ENCODE measurements at places on chromosomes 1 and 21.

DNA sequence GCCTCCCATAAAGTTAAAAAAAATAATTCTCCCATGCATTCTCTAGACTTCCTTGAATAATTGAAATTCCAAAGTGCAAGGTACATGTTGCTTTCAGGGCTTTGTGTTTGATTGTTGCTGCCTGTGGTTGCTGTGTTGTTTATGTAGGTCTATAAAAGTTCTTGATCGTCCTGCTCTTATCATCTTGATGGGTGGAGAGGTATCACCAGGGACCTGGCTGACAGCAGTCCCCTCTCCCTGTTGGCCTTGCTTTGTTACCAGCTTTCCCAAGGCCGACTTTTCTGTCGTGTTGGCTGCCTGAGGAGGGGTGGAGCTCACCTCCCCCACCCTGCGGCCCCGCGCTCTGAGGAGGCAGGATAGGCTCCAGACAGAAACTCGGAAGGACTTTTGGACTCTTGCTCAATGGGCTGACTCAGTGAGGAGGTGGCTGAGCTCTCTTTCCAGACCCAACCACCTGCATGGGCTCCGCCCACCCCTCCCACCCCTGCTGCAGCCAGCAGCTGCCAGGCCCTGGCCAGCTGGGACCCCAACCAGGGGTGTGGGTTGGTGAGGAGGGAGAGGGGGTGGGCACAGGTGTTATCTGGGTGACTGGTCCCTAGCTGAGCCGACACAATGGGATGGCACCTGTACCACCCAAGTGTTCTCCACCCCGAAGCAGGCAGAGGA is 2.0 kb downstream of the INAVA start:
- no peak for DNase-seq

- DNase-seq, result no peak
Measured at GRCh38 chr1:236112332-236112627, 30.1 kb upstream of the GPR137B start.

- peak; percentile 72 for DNase-seq
Measured at GRCh38 chr1:28602536-28603439, 10.7 kb downstream of the RAB42 start.

DNA sequence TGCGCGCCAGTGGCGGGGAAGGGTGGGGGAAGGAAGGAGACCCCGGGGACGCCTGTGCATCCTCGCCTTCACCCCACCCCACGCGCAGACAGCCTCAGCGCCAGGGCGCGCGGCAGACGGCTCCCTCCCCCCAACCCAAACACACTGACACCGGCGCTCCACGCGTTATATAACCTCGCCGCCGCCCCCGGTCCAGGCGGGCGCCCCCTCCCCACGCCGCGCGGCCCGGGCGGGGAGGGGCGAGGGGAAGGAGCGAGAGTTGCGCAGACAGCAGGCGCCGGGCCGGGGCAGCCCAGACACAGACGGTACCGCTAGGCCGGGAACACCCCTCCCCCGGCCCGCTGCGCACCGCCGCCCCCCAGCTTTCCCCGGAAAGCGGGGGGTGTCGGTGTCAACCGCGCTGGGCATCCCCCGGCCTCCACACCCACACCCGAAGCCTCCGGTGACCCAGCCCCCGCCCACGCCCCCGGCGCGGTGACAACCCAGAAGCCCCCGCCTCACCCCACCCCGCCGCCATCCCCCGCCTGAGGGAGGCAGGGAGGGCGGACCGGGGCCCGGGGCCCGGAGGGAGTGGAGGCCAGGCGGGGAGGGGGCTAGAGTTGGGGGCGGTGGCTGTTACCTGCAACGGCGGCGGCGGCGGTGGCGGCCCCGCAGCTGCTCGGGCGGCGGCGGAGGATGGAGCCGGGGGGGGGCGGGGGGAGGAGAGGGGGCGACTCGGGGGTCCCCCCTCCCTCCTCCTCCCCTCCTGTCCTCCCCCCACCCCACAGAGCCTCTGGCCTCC is 432 bp downstream of the AKT3 start:
- peak; percentile 57 for DNase-seq

DNA sequence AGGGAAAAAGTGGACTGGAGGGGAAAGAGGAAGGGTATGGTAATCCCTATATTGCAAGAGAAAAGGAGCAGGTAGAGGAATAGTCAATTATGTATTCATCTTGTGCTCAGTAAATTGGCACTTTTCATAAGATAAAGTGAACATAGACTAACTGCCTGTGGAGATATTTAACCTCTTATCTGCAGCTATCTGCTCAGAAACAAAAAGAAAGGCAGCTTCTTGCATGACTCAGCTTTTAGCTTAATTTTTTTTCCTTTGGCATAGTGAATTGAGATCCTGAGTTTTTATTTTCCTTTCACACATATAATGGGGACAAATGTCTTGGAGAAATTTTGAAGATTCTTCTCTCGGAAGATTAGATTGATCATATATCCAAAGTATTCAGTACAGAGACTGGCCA is 127.6 kb upstream of the F3 start:
- no peak for DNase-seq

DNA sequence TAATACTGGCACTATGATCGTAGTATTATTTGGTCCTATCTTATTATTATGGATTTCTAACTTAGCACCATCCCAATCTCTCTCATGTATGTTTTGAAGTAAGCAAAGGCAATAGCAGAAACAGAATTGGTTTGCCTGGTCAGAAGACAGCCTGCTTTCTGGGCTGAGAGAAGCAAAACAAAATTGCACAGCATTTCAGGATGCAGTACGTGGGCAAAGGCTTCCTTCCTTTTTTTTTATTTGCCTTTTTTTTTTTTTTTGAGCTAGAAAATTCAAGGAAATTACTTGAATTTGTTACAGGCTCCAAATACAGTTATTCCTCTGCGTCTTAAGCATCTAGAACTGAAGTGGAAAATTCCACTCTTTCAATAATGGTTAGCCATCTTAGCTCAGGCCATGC is 8.8 kb downstream of the CDA start:
- DNase-seq, result no peak

DNA sequence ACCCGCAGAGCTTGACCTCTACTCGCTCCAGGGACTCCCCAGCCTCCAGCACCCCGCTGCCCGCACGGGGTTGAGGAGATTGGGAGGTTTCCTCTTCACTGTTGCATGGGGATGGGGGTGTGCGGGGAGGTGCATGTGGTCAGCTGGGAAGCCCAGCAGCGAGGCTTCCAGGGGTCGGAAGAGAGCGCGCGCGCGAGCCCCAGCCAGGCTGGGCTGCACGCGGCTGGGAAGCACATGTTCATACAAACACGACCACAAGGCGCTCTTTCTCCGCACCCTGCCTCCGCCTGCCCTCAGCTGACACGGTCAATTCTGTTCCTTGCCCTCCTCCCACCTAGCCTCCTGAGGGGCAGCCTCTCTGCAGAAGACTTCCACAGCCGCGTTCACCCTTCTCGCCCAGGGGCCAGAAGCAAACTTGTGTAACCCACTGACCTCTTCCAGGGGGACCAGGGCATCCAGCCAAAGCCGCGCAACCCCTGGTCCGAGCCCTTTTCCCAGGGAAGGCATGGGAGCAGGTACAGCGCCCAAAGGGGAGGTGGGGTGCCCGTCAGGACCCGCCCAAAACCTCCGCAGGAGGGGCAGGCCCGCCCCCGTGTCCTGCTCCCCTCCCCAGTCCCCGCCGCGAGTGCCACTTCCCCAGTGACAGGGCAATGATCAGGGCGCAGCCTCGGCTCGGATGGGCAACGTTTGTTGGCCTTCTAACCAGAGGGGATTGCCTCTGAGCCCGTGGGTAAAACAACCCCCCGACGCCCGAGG is 1.3 kb downstream of the COL24A1 start:
- DNase-seq, result peak; percentile 61

All from tibial artery (tissue), 4 donors.